ENCODE measurements at places on chromosomes 13 and 19.
A peak's percentile ranks its signal among the peaks of the same experiment; 100 is the strongest.

- DNase-seq = no peak
These were observed 24.3 kb downstream of the LYL1 start for GRCh38 chr19:13078381-13078780.

DNA sequence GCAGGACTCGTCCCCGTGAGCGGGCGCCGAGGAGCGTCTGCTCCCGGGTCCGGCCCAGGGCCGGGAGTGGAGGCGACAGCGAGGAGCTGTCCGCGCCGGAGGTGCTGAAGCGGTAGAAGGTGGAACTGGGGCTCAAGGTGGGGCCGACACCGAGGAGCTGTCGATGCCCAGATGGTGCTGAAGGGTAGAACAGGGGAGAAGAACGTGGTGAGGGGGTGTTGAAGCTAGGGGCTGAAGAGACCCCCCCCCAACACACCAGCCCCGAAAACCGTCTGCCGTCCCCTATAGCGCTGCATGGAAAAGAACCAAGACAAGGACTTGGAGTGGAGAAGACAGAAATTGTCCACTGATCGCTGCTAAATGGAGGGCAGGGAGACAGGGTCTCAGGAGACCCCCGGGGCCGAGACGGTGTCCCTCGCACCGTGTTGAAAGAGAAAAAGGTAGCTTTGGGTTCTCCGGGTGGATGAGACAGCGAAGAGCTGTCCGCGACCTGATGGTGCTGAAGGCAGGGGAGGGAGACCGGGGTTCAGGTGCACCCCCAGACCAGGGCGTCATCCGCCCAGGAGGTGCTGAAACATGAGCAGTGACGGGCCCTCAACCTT, 7.1 kb upstream of the PDE4C start:
- no peak for DNase-seq

DNA sequence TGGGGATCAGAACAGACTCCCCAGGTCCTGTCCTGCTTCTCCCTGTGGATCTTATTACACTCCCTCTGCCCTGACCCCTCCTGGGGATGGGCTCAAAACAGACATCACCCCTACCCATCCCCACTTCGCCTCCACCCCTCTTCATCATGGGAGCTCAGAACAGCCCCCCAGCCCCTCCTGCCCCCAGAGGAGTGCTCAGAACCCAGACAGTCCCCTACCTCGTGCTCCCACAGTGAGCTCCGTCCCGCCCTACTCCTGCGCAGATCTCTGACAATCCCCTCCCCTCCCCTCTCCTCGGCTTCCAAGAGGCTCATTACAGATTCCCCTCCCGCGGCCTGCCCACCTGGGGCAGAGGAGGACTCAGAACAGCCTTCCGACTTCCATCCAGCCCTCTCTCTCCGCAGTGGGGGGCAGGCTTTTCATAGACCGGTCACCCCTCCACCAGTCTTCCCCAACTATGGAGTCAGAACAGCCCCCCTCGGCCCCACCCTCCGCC, 6.1 kb downstream of the NXNL1 start:
- DNase-seq = no peak

- no peak for DNase-seq
These were observed 1.1 kb downstream of the TNNI3 start for GRCh38 chr19:55156202-55157063.

- peak; percentile 28 for DNase-seq
These were observed 440.5 kb upstream of the SGCG start for GRCh38 chr13:22740264-22740663.

DNA sequence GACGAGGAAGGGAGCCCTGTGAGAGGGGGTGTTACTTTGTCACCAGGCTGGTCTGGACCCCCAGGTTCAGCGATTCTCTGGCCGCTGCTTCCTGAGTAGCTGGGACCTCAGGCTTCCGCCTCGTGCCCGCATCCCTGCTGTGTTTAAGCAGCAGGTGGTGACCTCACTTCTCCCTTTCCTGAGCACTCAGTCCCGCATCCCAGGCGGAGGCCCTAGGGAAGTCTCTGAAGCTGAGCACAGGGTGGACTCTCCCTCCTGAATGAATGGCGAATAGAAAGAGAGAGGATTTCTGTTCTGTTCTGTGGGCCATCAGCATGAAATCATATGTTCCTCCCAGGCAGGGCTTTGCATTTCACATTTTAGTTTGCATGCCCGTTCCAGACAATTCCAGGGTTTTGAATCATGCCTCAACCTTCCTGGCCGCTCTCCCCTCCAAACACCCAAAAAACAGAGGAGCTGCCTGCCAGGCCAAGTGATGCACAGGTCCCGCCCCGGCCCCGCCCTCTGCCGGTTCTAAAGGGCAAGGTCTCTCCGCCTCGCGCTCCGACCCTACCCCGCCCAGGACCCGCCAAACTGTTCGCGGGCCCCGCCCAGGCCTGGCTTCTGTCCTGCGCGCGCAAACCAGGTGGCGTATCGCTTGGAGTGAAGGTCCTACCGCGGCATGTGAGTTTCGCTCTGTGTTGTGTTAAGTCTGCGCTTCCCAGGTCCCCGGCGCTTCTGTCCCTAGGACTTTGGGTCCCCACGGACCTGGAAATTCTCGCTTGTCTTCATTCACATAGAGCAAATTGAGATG, 35.1 kb upstream of the ZNF808 start:
- DNase-seq = no peak

GRCh38 chr13:104483631-104484030, 1417.4 kb upstream of the SLC10A2 start:
- DNase-seq = no peak

DNA sequence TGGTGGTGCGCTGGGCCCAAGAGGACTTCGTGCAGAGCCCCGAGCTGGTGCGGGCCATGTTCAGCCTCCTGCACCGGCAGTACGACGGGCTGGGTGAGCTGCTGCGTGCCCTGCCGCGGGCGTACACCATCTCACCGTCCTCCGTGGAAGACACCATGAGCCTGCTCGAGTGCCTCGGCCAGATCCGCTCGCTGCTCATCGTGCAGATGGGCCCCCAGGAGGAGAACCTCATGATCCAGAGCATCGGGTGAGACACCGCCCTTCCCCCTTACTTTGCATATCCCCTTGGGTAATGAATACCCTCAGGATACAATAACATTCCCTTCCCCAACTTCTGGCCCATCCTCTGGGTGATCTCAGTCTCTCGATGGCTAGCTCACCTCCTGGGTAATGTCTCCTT, 60.9 kb downstream of the RYR1 start:
- no peak for DNase-seq

DNA sequence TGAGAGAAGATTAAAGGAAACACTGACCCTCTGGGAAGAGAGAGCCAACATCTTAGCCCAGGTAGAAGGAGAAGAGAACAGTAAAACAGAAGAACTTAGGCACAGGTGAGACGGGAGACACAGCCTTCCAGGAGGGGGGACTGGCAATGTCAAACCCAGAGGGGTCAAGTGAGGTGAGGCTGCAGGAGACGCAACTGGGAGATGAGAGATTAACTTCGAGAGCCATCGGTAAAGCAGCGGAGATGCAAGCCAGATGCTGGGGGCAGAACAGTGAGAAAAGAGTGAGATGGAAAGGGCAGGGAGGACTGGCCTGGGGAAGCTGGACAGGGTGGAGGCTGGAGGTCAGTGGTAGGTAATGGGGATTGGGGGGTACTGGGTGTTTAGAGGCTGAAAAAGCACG, 5.2 kb downstream of the INSR start:
- no peak for DNase-seq

DNA sequence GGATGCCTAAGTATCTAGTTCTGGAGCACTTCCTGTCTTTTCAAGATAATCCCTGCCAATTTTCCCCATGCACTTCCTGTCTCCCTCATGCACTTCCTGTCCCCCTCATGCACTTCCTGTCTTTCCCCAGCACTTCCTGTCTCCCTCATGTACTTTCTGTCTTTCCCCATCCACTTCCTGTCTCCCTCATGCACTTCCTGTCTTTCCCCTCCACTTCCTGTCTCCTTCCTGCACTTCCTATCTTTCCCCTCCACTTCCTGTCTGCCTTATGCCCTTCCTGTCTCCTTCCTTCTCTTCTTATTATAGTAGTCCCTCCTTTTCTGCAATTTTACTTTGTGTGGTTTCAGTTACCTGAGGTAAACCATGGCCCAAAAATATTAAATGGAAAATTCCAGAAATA, 3.0 kb upstream of the TNNT1 start:
- DNase-seq = peak; percentile 61

GRCh38 chr19:39704181-39705044, at the start of gene LGALS14:
LGALS14 (plus strand) TSS chr19:39704481; CDS start chr19:39704529, 48 bp downstream.
- no peak for DNase-seq

DNA sequence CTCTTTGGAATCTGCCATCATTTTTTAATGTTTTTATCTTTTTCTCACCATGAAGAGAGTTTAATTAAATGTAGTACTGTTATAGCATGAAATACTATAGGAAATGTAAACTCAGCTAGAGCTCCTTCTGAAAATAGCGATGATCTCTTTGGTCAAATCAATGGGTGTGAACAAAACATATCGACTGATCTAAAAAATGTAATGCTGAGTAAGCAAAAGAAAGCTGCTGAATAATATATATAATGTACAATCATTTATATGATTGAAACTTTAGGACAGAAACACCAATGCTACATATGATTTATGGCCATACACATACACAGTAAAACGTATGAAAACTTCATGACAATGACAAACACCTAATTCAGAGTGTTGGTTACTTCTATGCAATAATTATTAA, 150.8 kb upstream of the TUBA3C start:
- no peak for DNase-seq

DNA sequence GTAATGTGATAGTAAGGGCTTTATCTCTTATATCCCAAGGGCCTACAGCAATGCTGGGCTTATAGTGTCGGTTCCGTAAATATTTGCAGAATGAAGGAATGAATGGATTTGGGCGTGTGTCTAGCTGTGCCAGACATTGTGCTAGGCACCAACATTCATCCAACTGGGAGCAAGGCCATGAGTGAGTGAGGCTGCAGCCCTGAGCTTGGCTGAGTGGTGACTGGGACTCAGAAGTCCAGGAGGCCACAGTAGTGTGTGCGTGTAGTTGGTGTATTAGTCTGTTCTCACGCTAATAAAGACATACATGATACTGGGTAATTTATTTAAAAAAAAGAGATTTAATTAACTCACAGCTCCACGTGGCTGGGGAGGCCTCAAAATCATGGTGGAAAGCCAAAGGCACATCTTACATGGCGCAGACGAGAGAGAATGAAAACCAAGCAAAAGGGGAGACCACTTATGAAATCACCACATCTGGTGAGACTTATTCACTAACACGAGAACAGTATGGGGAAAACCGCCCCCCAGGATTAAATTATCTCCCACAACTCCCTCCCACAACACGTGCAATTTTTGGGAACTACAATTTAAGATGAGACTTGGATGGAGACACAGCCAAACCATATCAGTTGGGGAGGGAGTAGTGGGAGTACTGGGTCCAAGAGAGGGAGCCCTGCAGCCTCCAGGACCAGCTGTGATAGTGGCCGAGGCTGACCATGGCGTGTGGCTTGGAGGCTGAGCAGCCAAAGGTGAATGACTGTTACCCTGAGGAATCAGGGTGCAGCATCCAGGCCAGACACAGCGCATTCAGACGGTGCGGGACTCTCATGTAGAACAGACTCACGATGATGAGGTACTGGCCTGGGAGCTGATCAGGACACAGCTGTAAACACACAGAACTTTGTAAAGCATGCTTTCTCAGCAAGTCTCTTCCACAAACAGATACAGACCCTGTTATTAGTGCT, 104.6 kb downstream of the TEX26 start:
- no peak for DNase-seq

GRCh38 chr19:22617614-22618320, 16.4 kb upstream of the ZNF492 start:
- DNase-seq = no peak

DNA sequence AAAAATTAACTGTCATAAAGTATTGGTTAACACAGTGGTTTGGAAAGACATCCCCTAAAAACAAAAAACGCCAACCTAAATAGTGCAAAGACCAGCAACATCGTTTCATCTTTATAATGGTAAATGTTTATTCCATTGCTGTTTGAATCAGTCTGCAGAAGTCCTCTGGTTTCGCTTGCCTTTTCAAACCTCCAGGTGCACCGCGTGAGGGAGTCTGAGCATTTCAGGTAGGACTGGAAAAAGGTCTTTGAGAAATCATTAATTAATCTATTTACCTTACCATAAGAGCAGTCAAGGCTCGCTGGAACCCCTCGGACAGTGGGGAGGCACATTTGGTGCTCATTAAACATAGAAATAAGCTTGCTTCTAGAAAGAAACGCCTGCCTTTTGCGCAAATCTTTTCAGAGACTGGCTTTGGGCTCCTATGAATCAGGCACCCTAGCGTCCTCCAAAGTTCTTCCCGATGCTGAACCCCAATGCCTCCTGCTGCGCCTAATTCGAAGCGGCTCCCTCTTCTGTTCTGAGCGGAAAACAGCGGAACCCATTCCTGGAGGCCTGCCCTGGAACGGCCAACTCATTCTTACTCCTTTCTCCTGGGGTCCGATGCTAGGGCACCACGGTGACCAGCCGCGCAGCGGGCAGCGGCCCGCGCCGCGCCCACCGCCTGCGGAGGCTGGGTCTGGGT, 951 bp upstream of the MTUS2 start:
- DNase-seq = no peak

DNA sequence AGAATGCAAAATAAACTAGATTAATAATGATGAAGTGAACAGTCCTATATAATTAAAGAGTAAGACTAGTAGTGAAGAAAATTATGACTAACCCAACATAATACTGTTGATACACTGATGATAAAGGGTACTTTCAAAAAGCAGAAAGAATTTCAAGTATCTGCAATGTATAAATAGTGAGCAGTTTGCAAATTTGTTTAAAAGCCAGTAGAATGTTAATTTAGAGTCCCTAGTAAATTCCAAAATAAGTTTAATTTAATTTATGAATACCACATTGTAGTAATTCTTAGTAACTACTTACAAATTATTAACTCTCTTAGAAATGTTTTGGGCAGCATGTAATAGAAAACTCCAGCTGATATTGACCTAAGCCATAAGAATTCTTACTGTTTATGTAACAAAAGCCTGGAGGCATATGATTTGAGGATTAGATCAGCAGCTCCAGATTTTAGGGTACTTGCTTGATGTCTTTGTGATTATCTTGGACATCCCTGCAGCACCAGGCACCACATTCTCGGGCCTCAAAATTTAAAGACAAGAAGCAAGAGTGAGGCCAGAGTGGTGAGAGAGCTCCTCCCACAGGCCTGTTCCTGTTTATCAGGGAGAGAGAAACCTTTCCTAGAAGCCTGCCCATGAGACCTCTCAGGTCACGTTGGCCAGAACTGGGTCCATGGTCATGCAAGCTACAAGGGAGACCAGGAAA, 67.6 kb upstream of the TDRD3 start:
- DNase-seq = peak; percentile 29

- DNase-seq = no peak
These were observed 70.9 kb downstream of the PEPD start for GRCh38 chr19:33450689-33451088.
